Kidney (tissue), 22 donors: ENCODE measurements at places on chromosomes 6 and 20. TPM values are rescaled to one million over a fixed set of nuclear protein-coding genes. Genes with fewer than 3 reads are reported as not detected.

CSNK2A1 gene
- 100 TPM for total RNA-seq

CAGE1 gene
- total RNA-seq = not detected

BPIFB1 gene
- total RNA-seq = not detected

DNA sequence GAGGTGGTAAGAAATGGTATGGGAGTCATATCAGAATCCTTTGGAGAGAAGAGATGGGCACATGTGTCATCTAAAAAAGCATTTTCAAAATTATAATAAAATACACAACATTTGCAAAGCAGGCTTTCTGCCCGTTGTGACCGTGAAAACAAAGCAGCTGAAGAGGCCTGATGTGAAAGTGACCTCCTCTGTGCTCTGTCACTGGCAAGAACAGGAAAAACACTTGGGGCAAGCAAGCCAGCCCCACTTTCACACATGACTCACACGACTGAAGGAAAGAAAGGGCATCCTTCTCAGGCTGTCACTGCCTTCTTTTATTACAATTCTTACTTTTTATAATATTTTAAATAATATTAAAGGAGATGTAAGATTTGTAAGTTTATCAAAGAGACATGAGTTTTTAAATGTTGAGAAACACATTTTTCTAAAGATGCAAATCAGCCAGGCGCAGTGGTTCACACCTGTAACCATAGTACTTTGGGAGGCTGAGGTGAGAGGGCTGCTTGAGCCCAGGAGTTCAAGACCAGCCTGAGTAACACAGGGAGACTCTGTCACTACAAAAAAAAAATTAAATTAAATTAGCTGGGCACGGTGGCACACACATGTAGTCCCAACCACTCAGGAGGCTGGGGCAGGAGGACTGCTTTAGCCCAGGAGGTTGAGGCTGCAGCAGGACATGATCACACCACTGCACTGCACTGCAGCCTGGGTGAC is 143.7 kb downstream of the BTBD9 start:
- DNase-seq = no peak

GRCh38 chr6:145003145-145003544 is 718.0 kb downstream of the UTRN start:
- DNase-seq = no peak

- no peak for DNase-seq
These were observed 22.6 kb downstream of the GNAS start for GRCh38 chr20:58875111-58875510.

DNA sequence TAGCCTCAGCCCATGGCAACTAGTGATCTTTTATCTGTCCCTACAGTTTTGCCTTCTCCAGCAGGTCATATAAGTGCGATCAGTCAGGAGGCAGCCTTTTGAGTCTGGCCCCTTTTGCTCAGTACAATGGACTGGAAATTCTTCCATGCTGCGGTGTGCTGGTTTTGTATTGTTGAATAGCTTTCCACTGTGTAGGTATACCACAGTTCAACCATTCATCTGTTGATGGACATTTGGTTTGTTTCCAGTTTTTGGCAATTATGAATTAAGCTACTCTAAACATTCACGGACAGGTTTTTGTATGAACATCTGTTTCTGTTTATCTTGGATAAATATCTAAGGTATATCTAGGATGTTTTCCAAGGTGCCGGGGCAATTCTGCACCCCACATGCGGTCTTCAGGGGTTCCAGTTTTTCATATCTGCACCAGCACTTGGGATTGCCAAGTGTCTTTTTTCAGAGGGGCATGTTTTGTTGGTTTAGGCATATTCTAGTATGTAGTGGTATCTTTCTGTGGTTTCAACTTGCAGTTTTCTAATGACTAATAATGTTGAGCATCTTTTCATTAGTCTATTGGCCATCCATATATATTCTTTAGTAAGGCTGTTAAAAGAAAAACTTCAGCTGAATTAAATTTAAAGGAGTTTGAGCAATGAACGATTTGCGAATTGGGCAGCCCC is 141.0 kb downstream of the TFAP2C start:
- DNase-seq = no peak

DNA sequence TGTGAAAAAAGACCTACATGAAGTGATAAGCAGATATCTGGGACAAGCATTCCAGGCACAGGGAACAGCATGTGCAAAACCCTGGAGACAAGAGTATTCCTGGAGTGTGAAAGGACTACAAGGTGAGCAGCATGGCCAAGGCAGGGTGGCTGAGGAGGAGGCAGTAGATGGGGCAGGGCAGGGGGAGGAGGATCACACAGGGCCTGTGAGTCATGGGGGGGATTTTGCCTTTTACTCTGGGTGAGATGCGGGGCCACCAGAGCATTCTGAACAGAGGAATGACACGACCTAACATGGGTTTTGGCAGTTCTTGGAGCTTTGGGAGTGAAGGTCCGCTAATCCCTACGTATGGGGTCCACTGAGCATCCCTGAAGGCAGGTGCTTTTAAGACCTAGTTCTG is 69.8 kb upstream of the CCN6 start:
- no peak for DNase-seq
